ENCODE measurements at places on chromosomes 2 and 18. TPM values are rescaled to one million over a fixed set of nuclear protein-coding genes. Genes with fewer than 3 reads are reported as not detected.

DNA sequence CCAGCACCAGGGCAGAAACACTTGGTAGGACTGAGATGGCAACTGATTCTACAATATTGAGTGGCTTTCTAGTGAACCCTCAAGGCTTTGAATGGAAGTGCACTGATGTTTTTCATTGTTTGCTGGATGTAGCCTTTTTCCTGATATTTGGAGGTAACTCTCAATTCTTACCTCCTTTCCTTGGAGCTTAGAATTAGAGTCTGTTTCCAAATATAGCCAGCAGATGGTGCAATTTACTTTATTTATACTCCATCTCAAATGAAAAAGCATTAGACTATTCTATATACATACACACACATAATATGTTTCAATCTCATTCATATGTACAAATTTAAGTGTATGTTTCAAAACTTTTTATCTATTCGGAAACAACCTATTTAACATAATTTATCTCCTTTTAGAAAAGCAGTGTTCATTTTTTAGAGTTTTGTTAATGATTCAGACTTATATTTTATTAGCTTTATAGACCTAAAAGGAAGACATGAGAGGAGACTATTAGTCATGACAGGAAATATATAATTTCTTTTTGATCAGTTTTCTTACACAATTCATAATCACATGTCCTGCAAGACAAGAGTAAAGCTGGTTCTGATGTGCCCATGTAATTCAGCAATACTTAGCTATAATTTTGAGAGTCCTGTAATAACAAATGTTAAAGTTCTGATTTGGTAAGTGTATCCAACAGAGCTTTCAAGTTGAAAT, 124.8 kb downstream of the NUP35 start:
- no peak for DNase-seq

- no peak for DNase-seq
These were observed 104.3 kb downstream of the ARL6IP6 start for GRCh38 chr2:152822676-152823075.

- no peak for DNase-seq
These were observed 197.1 kb downstream of the SMAD7 start for GRCh38 chr18:48753691-48754090.

- DNase-seq = no peak
These were observed 75.4 kb upstream of the CHRNA1 start for GRCh38 chr2:174839662-174840061.

DNA sequence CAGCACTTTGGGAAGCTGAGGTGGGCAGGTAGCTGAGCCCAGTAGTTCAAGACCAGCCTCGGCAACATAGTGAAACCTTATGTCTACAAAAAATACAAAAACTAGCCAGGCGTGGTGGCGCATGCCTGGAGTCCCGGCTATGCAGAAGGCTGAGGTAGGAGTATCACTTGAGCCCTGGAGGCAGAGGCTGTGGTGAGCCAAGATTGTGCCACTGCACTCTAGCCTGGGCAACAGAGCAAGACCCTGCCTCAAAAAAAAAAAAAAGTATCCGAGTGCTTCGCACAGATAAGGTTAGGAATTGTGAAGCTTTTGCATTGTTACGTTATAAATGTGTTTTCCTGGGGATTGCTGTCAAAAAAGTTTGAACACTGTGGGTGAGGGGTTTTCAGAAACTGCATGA, 4.1 kb downstream of the CTDSP1 start:
- no peak for DNase-seq

- no peak for DNase-seq
These were observed 187.6 kb downstream of the LDLRAD4 start for GRCh38 chr18:13406049-13406615.

GRCh38 chr18:54127759-54128378, 96.6 kb downstream of the MBD2 start:
- peak; percentile 25 for DNase-seq

GRCh38 chr18:49628119-49628518, 66.3 kb downstream of the LIPG start:
- peak; percentile 64 for DNase-seq

DNA sequence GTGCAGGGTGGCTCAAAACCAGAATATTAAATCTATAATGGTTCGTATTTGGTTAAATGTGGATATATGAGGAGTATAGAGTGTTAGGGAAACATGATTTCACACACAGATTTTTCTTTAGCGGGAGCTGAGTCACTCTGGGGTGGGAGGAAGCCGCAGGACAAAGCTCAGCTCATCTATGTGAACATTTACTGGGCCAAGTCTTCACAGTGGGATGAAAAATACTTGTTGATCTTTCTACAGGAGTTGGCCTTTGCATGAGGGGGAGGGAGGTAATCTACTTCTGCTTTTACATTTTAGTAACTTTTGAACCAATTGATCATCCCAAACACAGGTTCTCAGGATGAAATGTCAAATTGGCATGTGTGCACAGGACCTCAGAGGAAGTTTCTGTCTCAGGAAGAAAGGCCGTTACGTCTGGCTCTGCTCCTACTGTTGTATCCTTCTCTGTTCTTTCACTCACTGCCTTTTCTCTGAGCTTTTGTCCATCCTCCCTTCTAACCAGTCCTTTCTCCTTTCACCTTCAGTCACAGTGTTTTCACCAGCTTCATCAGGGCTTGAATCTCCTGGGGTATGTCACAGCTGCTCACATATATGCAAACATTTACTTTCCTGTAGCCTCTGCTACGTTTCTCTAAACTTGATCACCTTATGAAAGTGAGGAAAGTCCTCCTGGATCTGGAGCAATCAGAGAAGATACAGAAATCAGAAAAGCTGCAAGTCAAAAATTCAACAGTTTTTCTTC, 943.3 kb upstream of the FANCL start:
- DNase-seq = peak; percentile 58

GRCh38 chr18:55248495-55248894, 289.2 kb upstream of the CCDC68 start:
- DNase-seq = no peak

DNA sequence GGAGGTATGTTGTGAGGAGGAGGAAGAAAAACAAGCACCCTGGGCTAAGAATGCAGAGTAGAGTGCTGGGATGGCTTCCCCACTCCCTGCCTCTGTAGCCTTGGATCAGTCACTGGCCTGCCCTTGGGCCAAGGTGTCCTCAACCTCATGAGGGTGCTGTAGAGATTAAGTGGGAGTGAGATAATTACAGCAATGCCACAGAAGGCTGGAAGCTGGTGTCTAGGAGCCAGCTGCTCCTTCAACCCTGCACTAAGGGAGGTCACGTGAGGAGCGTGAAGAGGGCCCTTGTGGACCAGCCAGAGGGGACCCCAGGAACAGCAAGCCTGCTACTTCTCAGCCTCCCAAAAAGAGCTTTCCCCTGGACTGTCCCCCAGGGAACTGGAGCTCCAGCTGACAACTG, 95.2 kb downstream of the TTC32 start:
- no peak for DNase-seq

- DNase-seq = no peak
These were observed 75.5 kb downstream of the NPAS2 start for GRCh38 chr2:100895402-100895801.

DNA sequence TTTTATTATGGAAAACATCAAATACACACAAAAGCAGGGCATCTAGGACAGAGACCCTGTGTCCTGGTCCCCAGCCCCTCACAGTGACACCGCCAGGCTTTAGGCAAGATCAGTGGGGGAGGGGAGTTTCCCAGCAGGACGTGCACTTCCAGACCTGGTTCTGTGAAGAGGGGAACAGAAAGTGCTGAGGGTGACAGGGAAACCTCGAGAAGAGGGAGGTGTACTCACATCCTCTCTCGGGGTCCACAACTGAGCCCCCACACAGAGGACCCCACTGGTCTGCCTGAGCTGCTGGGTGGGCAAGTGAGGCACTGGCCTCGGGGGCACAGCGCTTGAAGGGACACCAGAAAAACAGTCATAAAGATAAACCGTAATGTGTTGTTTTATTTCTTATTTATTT, 4.4 kb upstream of the GPR35 start:
- no peak for DNase-seq

- no peak for DNase-seq
These were observed 175.6 kb downstream of the LAMA1 start for GRCh38 chr18:6941996-6942395.

DNA sequence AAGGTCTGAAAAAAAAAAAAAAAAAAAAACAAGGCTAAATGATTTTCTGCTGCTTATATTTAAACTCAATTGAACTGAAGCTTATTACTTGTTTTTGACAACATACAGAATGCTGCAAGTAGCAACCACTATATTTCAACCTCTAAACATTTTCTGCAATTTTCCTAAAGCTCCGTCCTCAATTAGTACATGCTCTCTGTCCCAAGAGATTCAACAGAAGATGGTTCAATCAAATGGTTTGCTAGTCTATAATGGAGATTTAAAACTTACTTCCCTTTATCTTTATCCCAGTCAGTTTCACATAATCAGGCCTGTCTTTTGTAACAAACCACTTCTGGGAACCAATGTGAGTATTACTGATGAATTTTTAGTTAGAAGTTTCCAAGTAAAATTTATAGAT, 485.1 kb upstream of the CDH7 start:
- DNase-seq = no peak

- DNase-seq = peak; percentile 73
These were observed 144.3 kb upstream of the SMAD7 start for GRCh38 chr18:49094979-49095632.

DNA sequence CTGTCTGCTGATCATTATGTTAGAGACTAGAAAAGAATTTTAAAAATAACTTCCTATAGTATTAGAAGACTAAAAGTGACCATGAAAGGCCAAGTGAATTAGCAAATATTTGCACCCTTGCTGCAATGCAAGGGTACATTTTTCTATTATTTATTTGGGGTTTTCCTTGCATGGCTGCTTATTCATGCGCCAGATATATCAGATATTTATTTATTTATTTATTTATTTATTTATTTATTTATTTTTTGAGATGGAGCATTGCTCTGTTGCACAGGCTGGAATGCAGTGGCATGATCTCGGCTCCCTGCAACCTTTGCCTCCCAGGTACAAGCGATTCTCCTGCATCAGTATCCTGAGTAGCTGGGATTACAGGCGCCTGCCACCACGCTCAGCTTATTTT, 126.3 kb upstream of the LMAN1 start:
- DNase-seq = no peak

GRCh38 chr2:105954891-105955290, 210.2 kb downstream of the NCK2 start:
- no peak for DNase-seq

GRCh38 chr2:99573634-99574251, 83.9 kb upstream of the REV1 start:
- no peak for DNase-seq

DNA sequence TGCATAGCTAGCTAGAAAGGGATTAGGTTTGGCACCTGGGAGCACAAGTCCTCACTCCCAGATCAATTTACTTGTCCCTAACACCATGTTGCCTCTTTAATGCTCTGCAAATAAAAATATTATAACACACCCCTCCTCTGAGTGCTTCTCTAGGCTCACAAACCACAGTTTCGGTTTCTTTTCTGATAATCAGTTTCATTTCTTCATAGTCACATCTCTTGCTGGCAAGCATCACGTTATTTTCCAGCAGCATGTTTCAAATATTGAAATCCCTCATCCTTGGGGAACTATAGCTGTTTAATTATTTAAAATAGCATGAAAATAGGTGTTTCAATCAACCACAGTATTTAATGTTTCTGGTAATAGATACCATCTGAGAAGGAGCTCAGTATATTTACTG, 13.9 kb upstream of the SMCHD1 start:
- DNase-seq = no peak

DNA sequence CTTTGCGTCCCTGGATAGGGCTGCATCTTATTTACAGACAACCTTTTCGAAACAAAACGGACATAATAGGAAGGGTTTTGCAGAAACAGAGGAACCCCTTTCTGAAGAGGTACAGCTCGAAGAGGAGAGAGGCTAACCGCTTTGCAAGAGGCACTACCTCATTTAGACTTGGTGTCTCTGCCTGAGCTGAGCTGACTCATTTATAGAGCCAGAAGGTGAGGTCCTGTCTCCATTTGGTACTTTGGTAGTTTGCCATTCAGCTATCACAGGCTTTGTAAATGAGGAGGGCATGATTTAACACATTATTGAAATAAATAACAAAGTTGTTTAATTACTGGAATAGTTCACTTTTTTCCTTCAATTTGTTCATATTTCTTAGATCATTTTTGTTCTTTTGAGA, 2.2 kb upstream of the NXPH2 start:
- DNase-seq = no peak

GRCh38 chr18:28171837-28172236, 5.1 kb downstream of the CDH2 start:
- no peak for DNase-seq

GRCh38 chr2:231359948-231360347, 35.6 kb upstream of the B3GNT7 start:
- DNase-seq = no peak

- no peak for DNase-seq
These were observed 629.9 kb upstream of the ACVR2A start for GRCh38 chr2:147214914-147215313.

- DNase-seq = no peak
These were observed 11.3 kb upstream of the CHRNA1 start for GRCh38 chr2:174775571-174775980.

The TSGA10 gene
- 8.2 TPM for total RNA-seq

The CD8A gene
- total RNA-seq = not detected

The ADCYAP1 gene
- 2.7 TPM for total RNA-seq

The CMPK2 gene
- total RNA-seq = 4.5 TPM

The GAREM1 gene
- total RNA-seq = 1.5 TPM

The DUSP2 gene
- 24.4 TPM for total RNA-seq

The CRYGC gene
- total RNA-seq = not detected

The ANKRD12 gene
- total RNA-seq = 11.1 TPM

The MAP3K19 gene
- not detected for total RNA-seq
